ENCODE measurements at places on chromosomes 12 and 14.
A peak's percentile ranks its signal among the peaks of the same experiment; 100 is the strongest.

GRCh38 chr12:77842430-77842829 lies 11.7 kb downstream of the NAV3 start:
- no peak for DNase-seq

- DNase-seq = no peak
Measured at GRCh38 chr12:88833641-88834116, 253.4 kb upstream of the KITLG start.

GRCh38 chr12:81365284-81365683 lies 287.4 kb downstream of the ACSS3 start:
- no peak for DNase-seq

DNA sequence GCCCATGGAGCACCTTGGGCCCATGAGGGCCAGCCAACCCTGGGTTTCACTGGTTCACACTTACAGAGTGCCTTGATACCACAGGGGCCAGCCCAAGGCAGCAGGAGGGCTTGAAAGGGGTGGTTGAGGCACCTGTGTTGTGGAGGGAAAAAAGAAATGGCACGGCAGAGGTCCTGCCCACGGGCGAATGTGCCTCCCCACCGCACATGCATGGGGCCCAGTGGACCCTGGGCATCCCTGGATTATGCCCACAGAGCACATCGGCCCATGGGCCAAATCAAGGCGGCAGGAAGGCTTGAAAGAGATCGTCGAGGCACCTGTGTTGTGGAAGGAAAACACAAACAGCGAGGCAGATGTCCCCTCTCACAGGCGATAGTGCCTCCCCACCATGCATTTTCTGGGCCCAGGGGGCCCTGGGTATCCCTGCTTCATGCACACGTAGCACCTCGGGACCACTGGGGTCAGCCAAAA lies 378.1 kb downstream of the ALG10 start:
- DNase-seq = peak; percentile 5

DNA sequence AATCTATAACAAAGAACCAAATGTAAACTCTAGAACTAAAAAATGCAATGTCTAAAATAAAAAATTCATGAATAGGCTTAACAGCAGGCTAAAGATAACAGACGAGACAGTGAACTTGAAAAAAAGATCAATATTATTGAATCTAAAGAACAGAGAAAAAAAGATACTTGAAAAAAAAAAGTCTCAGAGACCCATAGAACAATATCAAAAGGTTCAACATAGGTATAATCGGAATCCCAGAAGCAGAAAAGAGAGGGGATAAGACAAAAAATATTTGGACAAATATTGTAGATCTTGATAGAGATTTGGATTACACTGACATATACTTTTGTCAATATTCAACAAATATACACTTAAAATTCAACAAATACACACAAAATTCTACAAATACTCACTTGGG lies 56.6 kb downstream of the TC2N start:
- DNase-seq = no peak

DNA sequence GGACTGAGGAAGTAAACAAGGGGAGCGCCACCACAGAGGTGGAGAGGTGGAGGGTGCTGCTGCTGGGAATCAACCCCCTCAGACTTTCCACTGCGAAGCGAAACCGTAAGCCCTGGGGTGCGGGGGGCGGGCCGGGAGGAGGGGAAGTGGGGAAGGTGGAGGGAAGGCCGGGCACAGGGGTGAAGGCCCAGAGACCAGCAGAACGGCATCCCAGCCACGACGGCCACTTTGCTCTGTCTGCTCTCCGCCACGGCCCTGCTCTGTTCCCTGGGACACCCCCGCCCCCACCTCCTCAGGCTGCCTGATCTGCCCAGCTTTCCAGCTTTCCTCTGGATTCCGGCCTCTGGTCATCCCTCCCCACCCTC lies at the start of gene LAG3:
LAG3 (plus strand) TSS at position 190 of the 365 bp plus-strand sequence. CDS start 333 bp downstream, outside the sequence.
- no peak for DNase-seq

GRCh38 chr14:60515511-60516289 lies 6.8 kb downstream of the SIX6 start:
- no peak for DNase-seq

- DNase-seq = no peak
Measured at GRCh38 chr12:5585178-5585577, 153.3 kb downstream of the NTF3 start.

DNA sequence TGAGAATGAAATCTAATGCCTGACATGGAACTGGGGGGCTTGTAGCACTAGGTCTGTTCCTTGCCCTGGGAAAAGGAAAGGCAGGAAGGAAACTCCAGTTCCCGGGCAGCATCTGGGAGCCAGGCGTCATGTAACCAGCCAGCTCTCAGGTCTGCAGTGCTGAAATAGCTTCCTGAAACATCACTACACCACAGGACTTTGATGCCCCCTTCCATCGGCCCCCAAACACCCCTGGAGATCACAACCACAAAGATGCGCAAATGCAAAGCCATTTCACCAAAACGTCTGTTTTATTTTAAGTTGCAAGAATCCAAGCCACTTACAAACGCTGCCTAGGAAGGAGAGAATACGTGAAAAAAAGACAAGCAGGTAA lies 40.9 kb downstream of the KCTD10 start:
- no peak for DNase-seq

DNA sequence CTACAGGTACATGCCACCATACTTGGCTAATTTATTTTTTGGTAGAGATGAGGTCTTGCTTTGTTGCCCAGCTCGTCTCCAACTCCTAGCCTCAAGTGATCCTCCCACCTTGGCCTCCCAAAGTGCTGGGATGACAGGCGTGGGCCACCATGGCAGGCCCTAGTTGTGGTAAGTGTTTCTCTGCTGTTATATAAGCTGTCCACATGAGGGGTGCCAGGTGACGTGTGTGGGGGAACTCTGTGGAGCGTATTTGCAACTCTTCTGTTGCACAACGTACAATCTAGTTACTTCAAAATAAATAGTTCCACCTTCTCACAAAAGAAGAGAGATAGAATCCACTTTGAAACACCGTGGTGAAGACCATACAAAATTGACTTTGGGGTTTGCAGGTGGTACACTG lies 125.1 kb downstream of the NCOR2 start:
- no peak for DNase-seq

Measured in Right ventricle myocardium superior (tissue), 1 donor.